Erythroblast (primary cell): ENCODE measurements at places on chromosomes 11 and 22.

- no peak for DNase-seq
Observed at GRCh38 chr22:23777776-23778576, 5.3 kb downstream of the MMP11 start.

- DNase-seq = no peak
Observed at GRCh38 chr11:16767957-16768356, 29.5 kb downstream of the C11orf58 start.

DNA sequence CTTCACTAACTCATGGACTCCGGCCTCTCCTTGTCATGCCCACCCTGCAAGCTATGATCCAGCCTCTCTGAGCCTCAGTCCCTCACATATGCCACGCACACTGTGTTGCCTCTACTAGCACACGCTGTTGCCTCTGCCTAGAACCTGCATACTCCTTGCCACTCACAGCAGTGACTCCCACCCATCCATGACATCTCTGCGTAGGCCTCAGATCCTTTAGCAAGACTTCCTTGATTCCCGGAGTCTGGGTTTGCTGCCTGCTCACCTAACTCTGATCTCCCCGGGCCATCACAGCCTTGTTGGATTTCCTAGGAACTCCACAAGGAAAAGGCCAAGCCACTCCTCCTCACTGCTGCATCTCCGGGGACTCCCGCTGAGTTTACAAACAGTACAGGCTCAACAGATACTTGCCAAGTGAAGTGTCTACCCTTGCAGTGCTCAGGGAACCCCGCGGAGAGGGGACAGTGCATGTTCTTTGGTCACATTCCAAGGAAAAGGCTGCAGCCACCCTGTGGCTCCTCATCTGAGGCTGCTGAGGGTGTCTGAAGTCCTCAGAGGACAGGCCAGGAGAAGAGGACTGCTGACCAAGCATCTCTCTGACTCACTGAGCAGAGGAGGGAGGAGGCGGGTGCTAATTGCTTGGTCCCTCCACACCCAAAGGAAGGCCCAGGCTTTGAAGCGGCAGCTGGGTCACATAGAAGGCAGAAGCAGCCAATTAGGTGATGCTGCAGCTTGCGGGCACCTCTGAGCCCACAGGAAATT lies 42.4 kb upstream of the NAV2 start:
- no peak for DNase-seq

- no peak for DNase-seq
Observed at GRCh38 chr22:45317551-45318167, 7.9 kb downstream of the FAM118A start.

DNA sequence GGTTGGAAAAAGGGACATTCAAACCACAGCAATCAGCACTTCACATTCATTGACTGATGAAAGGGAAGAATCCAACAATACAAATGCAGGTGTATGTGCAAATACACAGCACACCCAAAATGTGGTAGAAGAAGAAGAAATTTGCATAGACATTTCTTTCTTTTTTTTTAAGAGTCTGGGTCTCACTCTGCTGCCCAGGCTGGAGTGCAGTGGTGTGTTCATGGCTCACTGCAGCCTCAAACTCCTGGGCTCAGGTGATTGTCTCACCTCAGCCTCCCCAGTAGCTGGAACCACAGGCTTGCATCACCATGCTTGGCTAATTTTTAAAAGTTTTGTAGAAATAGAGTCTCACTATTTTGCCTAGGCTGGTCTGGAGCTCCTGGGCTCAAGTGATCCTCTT lies 21.9 kb downstream of the CARS1 start:
- no peak for DNase-seq

GRCh38 chr11:40227730-40228129 lies 1231.7 kb downstream of the LRRC4C start:
- DNase-seq = no peak

DNA sequence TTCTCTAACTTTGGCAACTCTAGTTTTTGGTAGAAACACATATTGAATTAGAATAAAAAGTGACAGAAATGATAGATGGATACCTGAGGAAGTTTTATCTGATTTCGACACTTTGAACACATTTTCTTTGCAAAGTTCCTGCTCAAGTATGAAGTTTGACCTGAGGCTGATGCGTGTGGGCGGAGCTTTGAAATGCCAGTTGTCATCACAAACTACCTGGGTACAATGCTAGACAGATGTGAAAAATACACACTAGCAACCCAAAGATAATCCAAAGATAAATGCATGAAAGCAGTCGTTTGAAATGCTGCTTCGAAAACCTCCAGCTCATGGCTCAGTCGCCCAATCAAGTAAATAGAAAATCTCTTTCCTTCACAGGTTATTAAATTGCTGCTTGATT lies 54.8 kb downstream of the CD44 start:
- no peak for DNase-seq
